ENCODE measurements at places on chromosomes 2 and 18. TPM values are rescaled to one million over a fixed set of nuclear protein-coding genes. Genes with fewer than 3 reads are reported as not detected.

DNA sequence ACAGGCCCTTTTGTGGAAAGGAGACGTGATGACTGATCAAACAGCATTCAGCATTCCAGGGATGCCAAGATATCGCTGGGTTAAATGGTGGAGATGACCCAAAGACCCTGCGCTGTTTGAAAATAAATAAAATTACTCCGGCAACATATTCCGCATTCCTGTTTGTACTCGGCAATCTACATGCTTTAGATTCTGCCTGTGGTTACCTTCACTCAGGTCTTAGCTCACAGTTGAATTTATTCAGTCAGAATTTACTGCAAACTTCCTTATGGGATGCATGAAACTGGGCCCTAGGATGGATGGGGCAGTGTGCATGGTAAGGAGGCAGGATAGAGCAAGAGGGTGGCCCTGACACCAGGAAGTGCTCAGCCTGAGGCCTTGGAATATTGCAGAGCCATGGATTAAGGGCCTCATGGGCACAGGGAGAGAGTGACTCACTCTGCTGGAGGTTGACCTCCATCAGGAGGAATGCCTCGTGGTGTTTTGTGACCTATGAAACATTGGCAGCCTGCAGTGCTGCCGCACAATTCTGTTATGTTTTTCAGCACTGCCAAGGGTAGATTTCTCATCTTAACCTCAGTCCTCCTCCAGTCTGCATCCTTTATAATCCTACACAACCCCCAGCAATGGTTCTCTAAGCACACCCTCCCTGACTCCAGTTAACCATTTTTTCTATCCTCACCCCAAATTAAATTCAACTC is 321.4 kb downstream of the IRS1 start:
- no peak for DNase-seq

GRCh38 chr18:49476664-49477411 is 10.2 kb downstream of the C18orf32 start:
- no peak for DNase-seq

DNA sequence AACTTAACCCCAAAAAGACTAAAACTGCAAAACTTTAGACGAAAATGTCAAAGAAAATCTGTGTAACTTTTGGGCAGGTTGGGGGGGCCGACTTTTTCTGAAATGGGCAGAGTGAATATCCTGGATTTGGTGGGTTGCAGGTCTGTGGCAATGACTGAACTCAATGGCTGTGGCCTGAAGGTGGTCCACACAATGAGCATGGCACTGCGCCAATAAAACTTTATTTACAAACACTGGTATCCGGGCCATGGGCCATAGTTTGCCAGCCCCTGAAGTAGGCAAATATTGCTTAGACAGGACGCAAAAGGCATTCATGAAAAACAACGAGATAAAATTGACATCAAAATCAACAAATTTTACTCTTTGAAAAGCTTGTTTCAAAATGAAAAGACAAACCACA is 66.2 kb downstream of the RTP5 start:
- no peak for DNase-seq

- DNase-seq, result no peak
These were observed 100.9 kb downstream of the TSN start for GRCh38 chr2:121856360-121856759.

GRCh38 chr2:74385396-74385795 is 5.3 kb upstream of the DCTN1 start:
- DNase-seq, result no peak

DNA sequence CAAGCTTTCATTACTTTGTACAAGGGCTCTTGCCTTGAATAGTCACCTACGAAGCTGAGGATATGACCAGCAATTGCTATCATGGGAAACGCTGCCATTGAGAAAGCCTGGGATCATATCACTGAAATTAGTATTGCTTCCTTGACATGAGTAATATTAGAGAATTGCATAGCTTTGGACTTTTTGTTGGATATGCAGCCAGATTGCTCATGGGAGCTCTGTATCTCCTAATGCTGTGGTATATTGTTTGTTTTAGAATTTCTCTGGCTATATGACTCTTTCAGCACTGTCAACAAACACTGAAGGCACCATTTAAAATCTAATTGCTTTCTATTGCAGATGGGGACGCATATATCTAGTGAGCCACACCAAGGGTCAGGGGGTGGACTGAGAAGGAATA is 80.0 kb upstream of the WDSUB1 start:
- DNase-seq, result no peak

DNA sequence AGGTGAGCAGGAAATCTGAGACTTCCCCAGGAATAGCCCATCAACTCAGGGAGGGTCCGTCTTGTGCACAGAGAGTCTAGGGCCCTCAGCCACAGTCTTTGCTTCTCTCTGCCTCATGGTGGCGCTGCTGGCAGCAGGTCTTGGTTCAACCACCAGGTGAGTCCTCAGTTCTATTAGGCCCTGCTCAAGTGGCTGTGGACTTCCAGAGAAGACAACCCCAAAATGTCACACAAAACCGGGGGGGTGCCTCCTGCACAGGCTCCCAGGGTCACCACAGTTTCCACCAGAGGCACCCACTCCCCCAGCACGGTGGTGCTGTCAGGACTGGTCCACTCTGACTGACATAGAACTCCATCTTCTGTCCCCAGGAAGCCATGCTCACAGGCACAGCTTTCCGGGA is 2.4 kb upstream of the CHRNG start:
- DNase-seq, result peak; percentile 45

DNA sequence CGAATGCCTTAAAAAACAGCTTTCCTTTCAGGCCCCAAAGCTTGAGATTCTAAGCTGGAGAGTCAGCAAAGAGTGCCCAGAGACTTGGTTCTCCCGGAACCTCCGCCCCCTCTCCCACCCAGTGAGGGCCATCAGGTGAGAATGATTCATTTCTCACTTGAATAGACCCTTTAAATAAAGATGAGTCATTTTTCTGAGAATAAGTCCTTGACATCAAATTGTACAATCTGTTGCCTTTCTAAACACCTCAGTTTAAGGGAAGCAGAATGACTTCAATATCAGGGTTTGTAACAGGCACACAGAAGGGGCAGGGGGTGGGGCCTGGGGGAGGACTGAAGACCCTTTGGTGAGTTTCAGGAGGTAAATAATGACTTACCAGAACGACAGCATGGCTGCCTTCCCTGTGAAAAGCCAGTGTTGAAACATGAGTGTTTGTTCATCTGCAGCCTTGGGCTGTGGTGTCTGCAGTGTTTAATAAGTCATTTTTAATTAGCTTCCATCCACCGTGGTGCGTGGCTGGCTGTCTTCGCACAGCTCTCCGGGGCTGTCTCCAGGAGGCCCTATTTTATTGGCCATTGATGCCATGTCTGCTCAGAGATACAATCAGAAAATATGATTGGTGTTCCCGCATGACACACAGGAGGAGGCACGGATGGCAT is 134.9 kb upstream of the ZNF236 start:
- DNase-seq, result peak; percentile 78

DNA sequence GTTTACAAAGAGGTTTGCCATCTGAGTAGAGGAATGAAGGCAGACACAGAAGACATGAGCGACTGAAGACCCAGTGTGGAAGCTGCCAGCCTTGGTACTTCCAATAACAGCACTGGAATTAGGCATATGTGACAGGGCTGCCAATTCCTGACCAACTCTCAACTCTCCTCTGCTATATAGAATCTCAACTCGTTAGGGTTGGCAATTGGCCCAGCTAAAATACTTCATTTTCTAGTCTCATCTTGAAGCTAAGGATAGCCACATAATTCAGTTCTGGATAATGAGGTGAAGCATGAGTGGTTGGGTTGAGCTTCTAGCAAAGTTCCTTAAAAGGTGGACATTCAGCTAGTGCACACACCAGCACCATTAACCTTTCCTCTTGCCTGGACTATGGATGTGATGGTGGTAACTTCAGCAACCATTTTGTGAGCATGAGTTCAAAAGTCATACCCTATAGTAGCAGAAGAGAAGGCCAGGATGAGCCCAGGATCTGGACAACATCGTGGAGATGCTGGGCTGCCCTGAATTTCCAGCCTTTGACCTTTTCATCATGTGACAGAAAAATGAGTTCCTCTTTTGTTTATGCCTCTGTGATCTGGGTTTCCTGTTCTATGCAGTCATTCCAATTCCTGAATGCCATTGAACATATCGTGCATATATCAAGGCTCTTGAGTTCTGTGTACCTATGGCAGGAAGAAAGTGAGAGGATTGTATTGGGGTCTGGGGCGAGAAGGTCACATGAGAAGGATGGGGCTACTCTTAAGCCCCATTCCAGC is 68.1 kb upstream of the HAAO start:
- DNase-seq, result no peak

- DNase-seq, result no peak
These were observed 25.1 kb downstream of the STAT1 start for GRCh38 chr2:190988910-190989309.

DNA sequence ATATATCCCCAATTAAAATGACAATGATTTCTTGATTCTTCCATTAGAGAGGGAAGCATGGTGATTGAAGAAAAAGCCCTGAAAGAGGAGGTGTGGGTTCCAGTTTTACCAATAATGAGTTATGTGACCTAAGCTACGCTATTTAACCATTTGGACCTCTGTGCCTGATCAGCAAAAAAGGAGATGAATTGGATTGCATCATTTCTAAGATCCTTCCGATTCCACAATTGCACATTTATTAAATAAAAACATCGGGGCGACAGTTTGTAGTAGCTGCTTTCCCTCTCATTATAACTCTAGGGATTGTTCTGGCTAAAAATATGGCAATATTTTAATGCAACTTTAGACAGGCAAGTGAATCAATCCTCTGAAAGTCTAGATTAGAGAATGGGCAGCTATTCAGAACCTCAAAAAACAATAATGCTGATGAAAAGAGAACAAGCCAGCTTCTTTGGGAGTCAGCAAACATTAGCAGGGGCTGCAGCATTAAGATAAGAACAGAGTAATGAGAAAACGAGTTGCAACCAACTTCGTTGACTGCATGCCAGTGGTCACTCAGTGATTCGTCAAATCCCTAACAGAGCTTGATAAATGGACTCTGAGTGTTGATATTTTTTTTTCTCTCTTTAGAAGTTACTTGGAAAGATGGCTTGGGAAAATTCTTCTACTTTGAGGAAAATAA is 301.2 kb downstream of the AGPS start:
- no peak for DNase-seq

- DNase-seq, result no peak
These were observed 23.3 kb upstream of the RMC1 start for GRCh38 chr18:23479829-23480505.

DNA sequence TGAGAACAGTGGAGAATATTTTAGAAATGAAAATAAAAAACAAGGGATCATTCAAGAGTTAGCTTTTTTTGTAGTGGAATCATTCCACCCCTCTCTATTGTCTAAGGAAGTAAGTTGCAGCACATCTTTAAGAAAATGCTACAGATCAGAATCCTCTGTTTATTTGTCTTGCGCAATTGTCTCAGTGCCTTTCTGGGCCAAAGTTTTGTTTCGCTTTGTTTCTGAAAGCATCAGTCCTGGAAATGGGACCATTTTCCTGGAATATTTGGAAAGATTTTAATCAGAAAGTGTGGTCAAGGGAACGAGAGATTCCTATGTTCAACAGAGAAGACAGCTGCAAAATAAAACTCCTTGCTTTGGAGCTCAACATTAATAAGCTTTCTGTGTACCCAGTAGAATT is 74.0 kb downstream of the NRXN1 start:
- no peak for DNase-seq

- no peak for DNase-seq
These were observed 63.4 kb downstream of the MREG start for GRCh38 chr2:215949991-215950404.

- no peak for DNase-seq
These were observed 323.3 kb upstream of the ZNF521 start for GRCh38 chr18:25675123-25675850.

GRCh38 chr2:157155992-157156391 is 101.5 kb upstream of the GALNT5 start:
- no peak for DNase-seq

DNA sequence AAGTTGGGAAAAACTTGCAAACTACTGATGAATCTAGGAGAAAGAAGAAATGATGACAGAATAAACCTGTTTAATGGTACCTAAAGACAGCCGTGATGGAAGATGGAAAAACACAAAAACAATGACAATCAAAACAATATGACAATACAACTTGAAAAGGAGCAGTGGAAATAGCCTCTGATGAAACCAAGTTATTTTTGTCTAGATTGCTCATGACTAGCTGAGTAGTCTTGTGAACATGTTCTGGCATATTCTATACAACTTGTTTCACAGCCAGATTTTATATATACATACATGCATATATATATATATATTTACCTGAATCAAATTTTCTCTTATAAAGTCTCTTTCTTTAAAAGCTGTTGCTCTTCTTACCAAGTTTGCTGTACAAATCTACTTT is 439.1 kb downstream of the TGIF1 start:
- no peak for DNase-seq

GRCh38 chr2:79910643-79911042 is 393.9 kb downstream of the LRRTM1 start:
- no peak for DNase-seq

DNA sequence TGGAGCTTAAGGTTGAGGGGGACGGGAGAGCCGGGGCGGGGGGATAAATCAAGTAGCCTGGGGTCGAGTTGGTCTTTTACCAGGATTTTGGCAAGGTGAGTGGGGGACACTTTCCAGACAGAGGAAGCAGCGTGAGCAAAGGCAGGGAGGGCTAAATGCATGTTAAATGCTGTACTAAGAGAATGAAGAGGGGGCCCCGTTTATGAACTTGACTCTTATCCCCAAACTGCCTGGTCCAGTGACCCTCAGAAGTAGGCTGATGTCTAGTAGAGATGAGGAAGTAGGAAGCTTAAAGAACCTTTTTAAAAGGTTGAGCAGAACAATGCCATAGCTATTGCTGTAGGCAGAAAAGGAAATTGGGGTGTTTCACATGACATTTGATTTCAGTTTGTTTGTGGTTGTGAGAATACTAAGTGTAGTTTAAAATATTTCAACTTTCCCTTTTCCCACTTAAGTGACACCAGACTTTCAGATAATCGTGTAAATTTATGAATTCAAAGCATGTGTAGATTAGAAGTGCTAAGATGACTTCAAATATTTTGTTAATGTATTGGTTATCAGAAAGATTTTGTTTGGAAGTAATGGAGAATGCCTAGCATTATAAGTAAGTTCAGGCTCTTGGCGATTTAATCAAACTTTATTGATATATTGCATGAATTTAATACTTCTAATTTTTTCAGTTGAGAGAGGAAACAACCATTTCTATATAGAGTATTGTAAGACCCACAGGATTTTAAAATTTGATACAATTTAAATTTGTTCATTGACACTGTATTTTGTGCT is 1.8 kb downstream of the REL start:
- peak; percentile 50 for DNase-seq

Gene MALL
- total RNA-seq, result not detected

Gene AGXT
- total RNA-seq, result not detected

Gene ZC3H15
- total RNA-seq, result 101 TPM

Gene OSBPL6
- 4.0 TPM for total RNA-seq

Gene UBE2E3
- total RNA-seq, result 26.7 TPM

Gene AKAIN1
- not detected for total RNA-seq
